ENCODE measurements at places on chromosomes 13 and 19.

DNA sequence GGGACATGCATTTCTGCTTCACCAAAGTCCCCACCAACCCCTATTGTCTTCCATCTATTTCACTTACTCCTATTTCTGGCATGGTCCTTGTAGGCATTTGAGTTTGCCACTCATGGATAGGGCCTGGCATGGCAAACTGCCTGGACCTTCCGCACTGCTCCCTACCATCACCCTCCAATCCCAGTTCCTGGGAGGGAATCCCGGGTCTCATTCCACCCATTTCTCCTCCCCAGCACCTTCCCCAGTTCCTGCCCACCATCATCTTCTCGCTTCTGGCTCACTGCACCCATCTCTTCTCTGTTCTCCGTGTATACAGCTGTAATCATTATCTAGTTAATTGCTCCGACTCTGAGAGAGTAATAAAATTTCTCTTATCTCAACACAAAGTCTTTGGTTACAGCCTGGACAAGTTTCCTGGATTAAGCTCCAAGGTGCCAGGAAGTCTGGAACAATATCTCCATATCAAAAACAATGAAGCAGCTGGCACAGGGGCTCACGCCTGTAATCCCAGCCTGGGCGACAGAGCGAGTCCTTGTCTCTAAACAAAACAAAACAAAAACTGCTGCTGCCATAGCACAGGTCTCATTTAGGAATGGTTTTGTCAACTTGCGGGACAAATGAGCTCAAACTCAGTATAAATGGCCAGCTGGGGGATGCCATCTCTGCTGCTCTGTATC, 17.0 kb upstream of the COX7A1 start:
- no peak for DNase-seq

DNA sequence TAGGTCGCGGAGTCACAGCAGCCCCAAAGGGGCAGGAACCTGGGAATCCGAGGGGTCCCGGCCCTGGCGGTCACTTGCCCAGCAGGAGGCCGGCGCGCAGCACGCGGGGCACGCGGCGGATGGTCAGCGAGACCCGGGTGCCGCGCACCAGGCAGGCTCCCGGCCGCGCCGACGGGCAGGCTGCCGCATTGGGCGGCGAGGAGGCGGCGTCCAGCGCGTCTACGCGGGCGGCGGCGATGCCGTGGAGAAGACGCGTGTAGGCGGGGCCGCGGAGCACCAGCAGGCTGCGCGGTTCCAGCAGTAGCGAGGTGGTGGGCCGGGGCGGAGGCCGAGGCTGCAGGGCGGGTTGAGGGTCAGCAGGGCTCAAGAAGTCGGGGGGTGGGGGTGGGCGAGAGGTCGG, 607 bp upstream of the SYNE4 start:
- peak; percentile 94 for DNase-seq

GRCh38 chr13:31394506-31394905, 194.7 kb downstream of the B3GLCT start:
- no peak for DNase-seq

DNA sequence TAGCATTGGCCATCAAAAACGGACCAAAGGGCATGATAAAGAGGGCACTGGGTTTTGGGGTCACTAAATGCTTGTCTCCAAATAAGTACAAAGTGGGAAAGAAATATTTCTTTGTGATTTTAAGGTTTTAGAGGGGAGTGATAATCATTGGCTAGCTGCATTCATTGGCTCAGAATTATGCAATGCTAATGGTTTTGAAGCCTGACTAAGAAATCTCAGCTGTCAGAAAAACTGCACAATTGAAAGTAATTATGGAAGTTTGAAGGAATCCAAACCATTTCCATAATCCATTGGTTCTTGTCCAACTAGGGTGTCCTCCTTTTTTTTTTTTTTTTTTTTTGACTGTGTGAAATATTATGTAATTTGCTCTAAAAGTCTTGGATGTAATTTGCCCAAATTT, 88.2 kb upstream of the ARGLU1 start:
- DNase-seq, result no peak

- no peak for DNase-seq
Measured at GRCh38 chr19:6617374-6617773, 26.4 kb upstream of the CD70 start.

- DNase-seq, result peak; percentile 86
Measured at GRCh38 chr13:41465241-41465847, 8.0 kb downstream of the RGCC start.

DNA sequence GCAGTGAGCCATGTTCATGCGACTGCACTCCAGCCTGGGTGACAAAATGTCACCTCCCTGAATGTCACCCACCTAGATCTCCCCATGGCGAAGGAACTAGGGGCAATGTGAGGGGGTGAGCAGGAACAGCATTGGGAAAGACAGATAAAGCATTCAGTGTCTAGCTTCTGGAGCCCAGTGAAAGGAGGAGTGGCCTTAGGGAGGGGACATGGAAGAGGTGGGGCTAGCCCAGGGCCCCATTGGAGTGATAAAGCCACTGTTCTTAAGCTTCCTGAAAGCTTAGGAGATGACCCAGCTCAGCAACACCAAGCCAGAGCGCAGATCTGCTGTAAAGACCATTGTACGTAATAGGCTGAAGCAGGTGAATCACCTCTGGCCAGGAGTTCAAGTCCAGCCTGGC, 13.0 kb upstream of the KCNN1 start:
- no peak for DNase-seq

DNA sequence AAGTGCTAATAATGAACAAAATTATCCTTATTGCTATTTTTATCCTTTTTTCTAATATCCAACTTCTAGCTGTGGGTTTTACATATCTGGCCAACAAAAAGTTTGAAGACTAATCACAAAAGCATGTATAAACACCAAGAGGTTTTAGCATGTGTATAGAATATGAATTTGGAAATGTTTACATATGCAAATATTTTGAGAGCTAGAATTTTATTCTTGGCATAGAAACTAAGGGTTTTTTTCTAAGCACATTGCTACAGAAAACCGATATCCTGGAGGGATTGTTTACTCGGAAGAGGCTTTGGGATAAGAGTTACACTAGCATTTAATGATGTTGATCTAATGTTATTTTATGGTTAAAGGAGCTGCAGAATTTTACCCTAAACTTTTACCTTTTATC, 392.1 kb downstream of the EFNB2 start:
- DNase-seq, result no peak

DNA sequence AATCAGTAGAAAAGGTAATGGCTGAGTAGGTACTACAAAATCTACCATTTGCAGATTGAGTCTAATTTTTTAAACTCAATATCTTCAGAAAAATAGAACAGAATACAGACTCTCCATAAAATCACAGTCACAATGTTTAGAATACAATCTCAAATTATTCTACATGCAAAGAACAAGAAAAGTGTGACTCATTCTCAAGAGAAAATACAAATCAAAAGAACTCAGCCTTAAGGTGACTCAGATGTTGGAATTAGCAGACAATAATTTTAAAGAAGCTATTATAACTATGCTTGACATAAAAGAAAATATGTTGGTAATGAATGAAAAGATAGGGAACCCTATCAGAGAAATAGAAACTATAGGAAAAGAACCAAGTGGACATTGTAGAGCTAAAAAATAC, 78.9 kb downstream of the RXFP2 start:
- no peak for DNase-seq

- DNase-seq, result no peak
Measured at GRCh38 chr19:19305696-19306095, 14.6 kb downstream of the SUGP1 start.

GRCh38 chr13:83211301-83211700, 671.0 kb downstream of the SLITRK1 start:
- no peak for DNase-seq

Measured in AG20443 (cell line).